Stimulated activated CD4-positive, alpha-beta T cell treated with anti-CD3 and anti-CD28 coated beads, Interleukin-15, amount 100 ng/mL, for 1 hour (primary cell): ENCODE measurements at places on chromosomes 5 and 9.

DNA sequence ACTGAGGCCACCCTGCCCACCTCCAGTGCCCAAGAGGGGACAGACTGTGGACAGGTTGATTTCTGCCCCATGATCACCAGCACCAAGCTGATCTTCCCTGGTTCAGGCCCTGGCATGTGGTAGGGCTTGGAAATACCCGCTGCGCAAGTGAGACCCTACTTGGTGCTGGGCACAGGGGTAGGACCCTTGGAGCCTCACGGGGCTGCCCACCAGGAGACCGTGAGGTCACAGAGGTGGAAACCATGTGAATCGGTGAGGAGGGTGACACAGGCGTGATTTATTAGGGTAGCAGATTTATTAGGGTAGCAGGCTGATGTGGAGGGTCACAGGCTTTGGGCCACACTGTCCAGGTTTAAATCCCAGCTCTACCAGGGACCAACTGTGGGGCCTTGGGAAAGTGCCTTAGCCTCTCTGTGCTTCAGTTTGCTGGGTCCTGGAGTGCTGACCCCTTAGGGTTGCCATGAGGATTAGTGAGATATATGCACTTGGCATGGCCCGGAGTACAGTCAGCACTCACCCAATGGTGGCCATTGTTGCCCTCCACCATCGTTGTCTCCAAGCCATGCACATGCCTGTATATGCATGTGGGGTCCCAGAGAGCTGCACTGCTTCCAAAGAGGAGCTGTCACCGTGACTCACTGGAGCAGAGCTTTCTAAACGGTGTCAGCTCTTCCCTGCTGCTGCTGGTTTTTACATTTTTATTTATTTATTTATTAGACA is 20.9 kb upstream of the DUSP1 start:
- no peak for DNase-seq

DNA sequence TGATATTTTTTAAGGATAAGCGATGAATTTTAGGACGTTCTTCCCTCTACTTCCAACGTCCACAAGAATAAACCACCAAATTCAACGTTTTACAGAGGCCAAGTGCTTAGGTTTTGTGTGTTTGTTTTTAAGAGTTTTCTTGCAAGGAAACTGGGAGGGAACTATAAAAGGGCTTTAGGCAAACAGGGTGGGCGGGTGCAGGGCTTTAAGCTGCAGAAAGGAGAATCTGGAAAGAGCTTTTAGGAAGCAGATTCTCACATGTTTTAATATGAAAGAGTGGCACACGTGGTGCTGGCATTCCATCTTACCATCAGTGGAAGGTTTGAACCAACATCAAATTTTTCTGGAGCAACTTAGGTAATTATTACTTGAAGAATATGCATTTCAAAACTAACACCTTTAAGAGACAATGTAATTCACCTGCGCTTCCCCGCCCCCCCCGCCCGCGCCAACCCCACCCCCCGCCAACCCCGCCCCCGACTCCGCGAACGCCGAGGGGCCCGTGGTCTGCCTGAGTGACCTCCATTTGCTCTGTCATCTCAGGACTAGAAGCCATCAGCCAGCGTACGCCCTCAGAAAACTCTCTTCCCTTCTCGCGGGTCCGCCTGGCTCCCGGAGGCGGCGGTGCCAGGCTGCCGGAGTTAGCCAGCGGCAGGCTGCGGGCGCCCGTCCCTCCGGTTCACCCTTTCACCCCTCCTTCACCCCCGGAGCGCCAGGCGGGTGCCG is 911 bp upstream of the PIK3R1 start:
- DNase-seq, result no peak

GRCh38 chr5:55441107-55441771 is 93.5 kb downstream of the PLPP1 start:
- DNase-seq, result no peak

DNA sequence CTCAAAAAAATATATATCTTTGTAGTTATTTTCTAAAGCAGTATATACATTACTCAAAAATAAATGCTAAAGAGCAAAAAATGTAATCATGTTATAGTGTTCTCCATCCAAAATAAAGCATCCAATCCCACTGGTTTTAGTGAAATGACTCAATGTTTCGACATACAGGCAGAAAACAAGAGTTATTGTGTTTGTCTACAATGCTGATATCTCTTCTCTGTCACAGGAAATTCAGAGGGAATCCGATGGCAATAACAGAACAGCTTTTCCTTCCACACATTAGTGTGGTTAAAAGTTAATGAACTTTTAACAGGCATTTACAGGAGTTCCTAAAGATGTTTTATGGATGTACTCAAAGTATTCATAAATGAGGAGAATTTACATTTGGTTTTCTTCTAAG is 12.0 kb downstream of the TTC33 start:
- DNase-seq, result no peak

DNA sequence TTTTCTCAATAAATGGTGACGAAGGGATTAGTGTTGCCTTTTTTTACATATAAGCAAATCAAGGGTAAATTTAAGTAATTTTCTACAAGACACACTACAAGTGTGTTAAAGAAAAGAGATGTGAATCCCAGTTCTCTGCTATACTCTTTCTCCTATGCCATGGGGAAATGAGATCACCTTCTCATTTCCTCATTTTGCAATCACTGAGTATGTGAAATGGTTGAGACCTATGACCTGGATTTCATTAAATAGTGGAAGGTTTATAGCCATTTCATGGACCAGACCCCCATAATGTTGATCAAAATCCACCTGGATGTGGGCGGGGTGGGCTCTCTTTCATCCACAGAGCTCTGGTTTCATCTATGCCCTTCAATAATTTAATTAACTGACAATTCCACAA is 66.9 kb upstream of the SLIT3 start:
- no peak for DNase-seq

DNA sequence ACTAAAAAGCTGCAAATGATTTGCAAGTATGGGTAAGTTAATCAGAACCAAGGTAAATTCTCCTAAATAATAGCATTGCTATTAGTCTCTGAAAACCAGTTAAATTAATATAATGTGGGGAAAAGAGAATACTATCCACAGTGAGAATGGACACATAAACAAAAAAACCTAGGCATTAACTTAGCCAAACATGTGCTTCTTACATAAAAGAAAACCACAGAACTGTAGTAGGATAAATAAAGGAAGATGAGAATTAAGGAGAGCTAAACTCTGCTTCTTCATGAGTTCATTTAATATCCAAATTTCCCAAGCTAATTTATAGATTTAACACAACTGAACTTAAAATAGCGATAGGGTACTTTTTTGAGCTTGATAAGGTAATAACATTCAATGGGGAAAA is 31.8 kb downstream of the ABCA1 start:
- DNase-seq, result no peak

DNA sequence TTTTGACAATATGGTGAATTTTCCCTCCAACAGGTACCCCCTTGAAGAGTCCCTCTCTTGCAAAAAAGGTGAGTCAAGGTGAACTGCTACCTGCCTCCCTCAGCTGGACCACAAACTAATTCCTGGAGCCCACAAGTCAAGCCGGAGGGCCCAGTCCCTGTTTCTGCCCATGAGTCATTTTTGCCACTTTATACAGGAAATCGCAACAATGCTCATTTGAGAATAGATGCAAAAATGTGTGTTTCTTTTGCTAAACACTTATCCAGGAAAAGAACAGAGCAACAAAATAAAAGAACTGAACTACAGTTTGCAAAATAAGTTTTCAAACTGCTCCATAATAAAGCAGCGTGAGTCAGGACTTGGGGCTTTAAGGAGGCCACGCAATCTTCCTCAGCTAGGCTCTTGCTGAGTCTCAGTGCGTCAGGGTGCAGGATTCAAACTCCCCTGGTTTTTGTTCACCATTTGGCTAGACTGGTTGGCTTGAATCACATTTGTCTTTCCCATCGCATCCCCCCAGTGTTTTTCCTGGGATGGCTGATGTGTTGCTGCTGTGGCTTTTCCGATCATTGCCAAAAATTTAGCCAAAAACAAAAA is 102.7 kb downstream of the GOLPH3 start:
- DNase-seq, result no peak

- DNase-seq, result no peak
Observed at GRCh38 chr9:123631862-123632261, 275.9 kb downstream of the CRB2 start.

DNA sequence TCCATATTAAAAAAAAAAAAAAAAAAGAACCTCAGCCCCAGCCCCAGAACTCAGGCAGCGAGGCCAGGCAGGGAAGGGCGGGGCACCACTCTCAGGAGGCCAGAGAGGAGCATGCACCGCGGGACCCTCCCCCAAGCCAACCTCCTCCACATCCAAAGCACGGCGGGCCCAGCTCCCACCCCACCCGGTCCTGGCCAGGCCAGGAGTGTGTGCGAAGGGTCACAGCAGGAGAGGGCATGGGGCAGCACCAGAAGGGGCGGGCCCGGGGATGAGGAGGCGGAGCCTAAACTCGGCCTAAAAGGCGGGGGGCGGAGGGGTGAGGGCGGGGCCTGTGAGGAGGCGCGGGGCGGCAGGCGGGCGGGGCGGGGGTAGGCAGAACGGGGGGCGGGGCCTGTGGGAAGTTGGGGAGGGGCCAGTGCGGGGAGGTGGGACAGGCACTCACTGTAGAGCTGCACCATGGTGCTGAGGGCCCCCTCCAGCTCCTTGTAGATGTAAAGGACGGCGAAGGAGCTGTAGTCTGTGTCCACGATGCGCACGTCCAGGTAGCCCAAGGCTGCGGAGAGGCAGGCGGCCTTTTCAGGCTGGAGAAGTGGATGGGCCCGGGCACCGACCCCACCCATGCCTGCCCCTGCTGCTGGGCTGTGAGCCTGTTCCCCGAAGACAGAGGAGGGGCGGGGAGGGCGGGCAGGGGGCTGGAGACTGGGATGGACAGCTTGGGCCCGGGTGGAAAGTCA is 1.2 kb downstream of the LCN15 start:
- DNase-seq, result peak; percentile 45

DNA sequence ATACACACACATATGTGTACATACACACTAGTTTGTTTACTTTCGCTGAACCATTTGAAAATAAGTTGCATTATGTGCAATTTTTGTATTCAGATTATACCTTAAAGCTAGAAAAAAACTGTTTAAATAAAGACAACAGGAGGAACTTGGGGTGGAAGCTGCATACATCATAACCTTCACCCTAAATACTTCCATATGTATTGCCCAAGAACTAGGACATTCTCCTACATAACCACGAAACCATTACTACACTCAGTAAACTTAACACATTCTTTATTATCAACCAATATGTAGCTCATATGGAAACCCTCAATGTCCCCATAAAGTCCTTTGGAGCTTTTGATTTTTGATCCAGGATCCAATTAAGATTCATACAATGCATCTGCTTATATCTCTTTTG is 83.3 kb downstream of the GIN1 start:
- DNase-seq, result no peak

DNA sequence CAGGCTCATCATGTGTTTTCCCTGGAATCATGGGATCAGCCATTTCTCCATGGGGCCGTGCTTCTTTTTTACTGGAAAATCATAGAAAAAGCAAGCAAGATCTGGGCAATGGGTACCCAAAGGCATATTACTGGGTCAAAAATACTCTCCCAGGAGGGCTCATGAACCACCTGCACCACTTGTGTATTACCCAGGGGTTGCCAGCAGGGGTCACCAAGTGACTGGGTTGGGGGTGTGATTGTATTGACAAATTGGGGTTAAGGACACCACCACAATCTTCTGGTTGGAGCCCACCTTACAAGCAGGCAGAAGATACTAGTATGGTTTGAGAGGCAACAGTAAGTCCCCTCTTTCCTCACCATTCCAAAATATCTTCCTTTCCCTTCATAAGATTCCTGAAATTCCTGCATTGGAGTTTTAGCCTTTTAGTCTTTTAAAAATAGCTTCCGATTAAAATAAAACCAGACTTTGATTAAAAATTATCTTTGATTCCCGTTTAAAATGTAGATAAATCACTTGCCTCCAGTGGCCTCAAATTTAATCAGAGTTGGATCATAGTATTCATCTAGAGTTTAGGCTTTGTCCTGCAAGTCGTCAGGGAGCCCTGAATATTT is 603.3 kb downstream of the KIF4B start:
- no peak for DNase-seq

DNA sequence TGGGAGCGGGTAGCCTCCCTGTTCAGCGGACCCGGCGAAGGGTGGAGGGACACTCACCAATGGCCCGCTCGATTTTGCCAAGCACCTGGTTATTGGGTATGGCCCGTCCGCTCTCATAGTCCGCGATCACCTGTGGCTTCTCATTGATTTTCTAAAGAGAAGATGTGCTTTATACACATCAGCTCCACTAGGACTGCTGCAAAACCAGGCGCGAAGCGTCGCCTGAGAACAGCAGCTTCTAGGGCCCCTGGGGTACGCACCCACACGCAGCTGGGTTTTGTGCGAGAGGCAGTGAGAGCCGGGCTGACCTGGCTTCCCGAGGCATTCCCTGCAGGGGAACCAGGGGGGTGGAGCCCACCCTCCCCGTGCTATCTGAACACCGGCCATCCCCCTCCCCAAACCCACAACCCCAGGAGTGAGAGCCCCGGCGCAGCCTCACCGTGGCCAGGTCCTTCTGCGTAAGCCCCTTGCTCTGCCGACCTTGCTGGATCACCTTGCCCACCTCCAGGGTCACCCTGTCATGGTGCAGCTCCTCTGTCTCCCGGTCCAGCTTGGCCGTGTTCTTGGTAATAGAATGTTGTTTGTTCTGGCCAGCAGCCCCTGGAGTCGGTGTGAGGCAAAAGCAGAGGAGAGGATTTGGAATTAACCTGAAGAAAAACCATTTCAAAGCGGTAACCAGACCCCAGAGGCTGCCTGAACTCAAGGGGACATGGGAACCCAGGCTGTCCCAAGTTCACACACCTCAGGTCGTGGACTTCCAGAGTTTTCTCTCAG is 3.1 kb downstream of the EDF1 start:
- DNase-seq, result no peak

DNA sequence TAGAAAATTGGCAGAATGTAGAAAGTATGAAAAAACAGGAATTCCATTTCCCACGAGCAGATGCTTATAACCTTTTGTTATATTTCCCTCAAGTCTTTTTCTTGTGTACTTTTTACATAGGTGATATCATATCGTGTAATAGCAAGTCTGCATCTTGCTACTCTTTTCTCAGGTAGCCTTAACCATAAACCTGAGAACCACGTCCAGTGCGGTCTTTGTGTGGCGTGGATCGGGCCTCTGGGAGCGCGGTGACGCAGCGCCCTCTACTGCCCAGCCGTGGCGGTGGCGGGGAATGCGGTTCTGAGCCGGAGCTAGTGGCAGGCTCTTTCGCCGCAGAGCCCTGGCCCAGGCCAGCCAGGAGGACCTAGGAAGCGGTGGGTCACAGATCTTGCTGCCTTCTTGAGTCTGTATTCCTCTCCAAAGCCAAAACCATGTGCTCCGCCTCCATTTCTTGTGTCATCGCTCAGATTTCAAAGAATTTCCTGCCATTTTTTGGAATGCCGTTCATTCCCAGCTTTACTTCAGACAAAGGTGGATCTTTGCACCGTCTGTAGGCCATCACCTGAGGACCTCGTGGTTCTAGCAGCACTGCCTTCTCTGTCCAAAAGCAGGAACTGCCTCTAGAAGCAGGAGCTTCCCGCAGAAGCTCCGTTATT is 71.9 kb downstream of the MVB12B start:
- peak; percentile 54 for DNase-seq

GRCh38 chr5:153551537-153552079 is 61.1 kb downstream of the GRIA1 start:
- no peak for DNase-seq

GRCh38 chr5:68304421-68305052 is 89.0 kb downstream of the PIK3R1 start:
- DNase-seq, result no peak
